ENCODE measurements at places on chromosomes 13 and 19. TPM values are rescaled to one million over a fixed set of nuclear protein-coding genes. Genes with fewer than 3 reads are reported as not detected.

GRCh38 chr19:28076628-28077027 is 1136.3 kb downstream of the UQCRFS1 start:
- no peak for DNase-seq

DNA sequence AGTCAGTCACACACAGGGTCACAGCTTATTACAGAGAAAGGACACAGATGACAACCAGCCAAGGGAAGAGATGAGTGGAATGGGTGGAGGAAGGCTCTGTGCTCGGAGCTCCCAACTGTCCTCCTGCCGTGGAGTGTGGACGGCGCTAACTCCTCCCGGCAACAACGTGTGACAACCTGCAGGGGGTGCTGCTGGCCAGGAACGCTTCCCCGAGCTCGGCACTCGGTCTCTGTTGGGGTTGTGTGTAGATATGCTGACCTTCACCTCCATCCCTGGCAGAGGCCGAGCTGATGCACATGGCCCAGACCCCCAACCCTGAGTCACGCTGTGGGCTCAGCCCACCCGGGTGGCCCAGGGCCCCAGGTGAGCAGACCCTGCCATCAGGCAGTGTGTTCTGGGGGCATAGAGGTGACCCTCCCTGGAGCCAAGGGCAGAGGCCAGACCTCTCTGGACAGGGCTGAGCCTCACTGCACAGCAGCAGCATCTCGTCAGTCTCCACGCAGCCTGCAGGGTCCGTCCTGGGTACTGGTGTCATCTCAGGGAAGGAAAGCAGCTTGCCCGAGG is 14.1 kb downstream of the ZNF444 start:
- no peak for DNase-seq

DNA sequence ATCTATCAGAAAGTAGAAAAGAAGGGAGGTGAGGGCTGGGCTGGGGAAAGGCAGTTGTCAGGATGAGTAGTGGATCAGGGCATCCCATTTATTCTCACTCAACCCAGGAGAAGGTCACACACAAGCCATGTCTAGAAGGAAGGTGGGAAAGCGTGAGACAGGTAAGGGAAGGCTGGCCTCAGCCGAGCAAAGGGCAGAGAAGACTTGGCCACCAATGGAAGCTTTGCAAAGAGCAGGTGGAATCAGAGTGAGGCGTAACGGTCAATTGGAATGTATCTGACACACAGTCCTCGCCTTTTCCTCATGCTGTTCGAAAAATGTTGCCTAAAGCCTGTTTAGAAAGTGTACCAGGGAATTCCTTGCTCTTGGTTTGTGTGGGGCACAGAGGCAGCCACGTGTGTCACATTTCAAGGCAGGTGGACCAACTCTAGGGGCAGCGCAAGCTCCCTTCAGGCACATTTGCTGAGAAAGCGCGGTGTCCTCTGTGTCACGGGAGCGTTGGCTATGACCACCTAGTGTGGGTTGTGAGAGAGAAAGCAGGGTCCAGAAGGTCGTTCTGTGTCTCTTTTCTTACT is 118.8 kb upstream of the SPATA13 start:
- DNase-seq: no peak

GRCh38 chr19:32343550-32344262 is 1.7 kb upstream of the ZNF507 start:
- DNase-seq: no peak

GRCh38 chr13:90933097-90933826 is 414.2 kb upstream of the MIR17HG start:
- no peak for DNase-seq

DNA sequence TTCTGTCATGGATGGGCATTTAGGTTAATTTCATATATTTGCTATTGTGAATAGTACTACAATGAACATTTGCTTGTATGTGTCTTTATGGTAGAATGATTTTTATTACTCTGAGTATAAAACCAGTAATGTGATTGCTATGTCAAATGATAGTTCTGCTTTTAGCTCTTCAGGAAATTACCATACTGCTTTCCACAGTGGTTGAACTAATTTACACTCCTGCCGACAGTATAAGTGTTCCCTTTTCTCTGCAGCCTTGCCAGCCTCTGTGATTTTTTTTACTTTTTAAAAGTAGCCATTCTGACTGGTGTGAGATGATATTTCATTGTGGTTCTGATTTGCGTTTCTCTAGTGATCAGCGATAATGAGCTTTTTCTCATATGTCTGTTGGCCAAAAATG is 6.5 kb downstream of the SIGLEC7 start:
- DNase-seq: no peak

GRCh38 chr19:49189259-49189658 is 31.7 kb downstream of the TRPM4 start:
- DNase-seq: no peak

GRCh38 chr19:3983936-3984583 is 1.2 kb downstream of the EEF2 start:
- DNase-seq: no peak

DNA sequence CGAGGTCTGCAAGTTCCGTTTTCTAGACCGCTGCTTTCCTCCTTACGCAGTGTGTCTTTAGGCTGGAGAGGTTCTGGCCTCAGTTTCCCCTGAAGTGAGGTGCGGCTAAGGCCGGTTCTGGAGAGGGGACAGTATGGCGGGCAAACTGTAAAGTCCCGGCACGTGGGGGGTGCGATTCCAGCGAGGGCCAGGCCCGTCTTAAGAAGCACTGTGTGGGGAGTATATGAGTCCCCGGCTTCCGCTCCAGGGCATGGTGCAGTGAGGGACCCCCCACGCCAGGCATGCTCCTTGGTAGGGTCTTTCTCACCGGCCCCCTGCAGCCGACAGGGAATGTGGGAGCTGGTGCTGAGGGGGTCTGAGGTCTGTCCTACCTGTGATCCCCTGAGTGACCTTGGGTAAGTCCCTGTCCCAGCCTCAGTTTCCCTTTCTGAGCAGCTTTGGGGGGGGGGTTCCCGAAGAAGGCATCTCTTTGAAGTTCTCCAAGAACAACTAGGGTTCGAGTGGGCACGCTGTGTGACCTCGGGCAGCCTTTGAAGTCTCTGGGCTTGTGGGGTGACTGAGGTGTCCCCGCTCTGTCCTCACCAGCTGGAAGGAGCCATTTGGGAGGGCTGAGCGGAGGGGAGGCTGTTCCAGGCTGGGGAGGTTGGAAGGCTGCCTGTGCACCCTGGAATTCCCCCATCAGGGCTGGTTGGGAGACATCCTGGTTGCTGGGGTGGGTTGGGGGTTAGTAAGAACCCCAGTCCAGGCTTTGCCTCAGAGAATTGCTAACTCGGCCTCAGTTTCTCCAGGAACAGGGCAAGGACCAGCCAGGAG is 1.5 kb downstream of the NFIC start:
- DNase-seq: no peak

- DNase-seq: no peak
Observed at GRCh38 chr19:48196933-48197665, 26.6 kb downstream of the ZSWIM9 start.

DNA sequence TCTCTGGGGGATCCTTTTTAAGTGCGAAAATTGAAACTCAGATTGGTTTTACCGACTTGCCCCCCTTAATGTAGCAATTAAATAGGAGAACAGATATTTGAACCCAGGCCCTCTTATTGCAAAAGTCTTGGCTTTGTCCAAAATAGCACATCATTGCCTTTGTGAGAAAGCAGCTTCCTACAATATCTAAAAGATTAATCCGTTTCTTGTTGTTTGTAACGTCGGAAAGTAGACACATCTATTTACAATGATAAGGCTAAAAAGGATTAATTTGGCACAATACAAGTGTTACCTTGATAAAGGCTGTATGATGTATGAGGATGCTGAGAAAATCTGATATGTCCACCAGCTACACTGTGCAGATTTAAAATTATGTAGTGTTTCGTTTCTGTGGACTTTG is 108.7 kb upstream of the SLC10A2 start:
- no peak for DNase-seq

GRCh38 chr19:24000656-24001055 is 86.0 kb downstream of the ZNF726 start:
- no peak for DNase-seq

DNA sequence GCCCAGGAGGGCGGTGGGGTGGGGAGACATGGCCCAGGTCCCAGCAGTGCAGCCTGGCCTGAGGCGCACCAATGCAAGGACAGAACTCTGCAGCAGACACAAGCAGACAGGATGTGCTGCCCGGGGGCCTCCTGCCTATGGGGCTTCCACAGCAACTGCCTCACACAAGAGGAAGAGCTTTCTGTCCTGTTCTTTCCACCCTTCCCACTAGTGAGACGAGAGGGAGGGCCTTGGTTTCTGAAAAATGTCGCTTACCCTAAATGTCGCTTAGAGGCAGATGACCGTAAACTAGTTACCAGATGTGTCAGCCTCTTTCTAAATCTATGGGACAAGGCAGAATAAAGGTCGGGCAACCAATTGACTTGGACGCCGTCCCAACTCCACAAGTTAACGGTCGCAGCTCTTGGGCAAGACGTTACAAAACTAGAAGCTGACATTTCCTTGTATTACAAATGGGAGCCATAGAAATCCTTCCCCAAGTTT is at the start of gene LAIR1:
Gene LAIR1 (minus strand): TSS at position 157 of the 483 bp plus-strand sequence. CDS start 127 bp downstream, at position 30.
- peak; percentile 55 for DNase-seq

- no peak for DNase-seq
Observed at GRCh38 chr13:101412076-101412475, 4.2 kb downstream of the NALCN start.

Gene NTN5
- total RNA-seq: 1.7 TPM

Gene FUT2
- not detected for total RNA-seq

Gene KANK2
- 0.36 TPM for total RNA-seq

Gene RGS9BP
- total RNA-seq: 0.16 TPM

Gene FAM124A
- not detected for total RNA-seq

Gene ZNF418
- total RNA-seq: 31.8 TPM

Gene FRY
- total RNA-seq: 1.4 TPM

Gene CD33
- total RNA-seq: not detected
